ENCODE measurements at places on chromosomes 7 and 10. TPM values are rescaled to one million over a fixed set of nuclear protein-coding genes. Genes with fewer than 3 reads are reported as not detected.

Gene LIPF
- not detected for total RNA-seq

Gene EPO
- total RNA-seq = not detected

Gene CDK14
- total RNA-seq = 44.8 TPM

Gene ABCF2
- total RNA-seq = 50.9 TPM

Gene BUD23
- total RNA-seq = 28.6 TPM

Gene GIMAP5
- not detected for total RNA-seq
